CD4-positive, alpha-beta memory T cell (primary cell): ENCODE measurements at places on chromosomes 2 and 18.

DNA sequence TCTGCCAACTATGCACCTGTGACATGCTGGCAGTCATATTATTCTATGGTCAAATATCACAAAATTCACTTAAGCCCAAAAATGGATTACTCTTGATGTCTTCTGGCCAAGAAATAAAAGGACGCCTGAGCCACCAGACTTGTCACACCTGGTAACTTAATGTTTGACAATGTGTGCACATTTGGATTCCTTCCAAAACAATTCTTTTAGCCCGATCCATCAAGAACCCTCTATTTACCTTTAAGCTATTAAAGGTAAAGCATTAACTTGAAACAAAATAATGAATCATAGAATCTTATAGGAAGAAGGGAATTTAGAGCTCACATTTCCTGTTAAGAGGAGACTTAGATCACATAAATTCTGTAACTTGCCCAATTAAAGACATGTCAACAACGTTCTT lies 46.5 kb upstream of the NFU1 start:
- DNase-seq: no peak

DNA sequence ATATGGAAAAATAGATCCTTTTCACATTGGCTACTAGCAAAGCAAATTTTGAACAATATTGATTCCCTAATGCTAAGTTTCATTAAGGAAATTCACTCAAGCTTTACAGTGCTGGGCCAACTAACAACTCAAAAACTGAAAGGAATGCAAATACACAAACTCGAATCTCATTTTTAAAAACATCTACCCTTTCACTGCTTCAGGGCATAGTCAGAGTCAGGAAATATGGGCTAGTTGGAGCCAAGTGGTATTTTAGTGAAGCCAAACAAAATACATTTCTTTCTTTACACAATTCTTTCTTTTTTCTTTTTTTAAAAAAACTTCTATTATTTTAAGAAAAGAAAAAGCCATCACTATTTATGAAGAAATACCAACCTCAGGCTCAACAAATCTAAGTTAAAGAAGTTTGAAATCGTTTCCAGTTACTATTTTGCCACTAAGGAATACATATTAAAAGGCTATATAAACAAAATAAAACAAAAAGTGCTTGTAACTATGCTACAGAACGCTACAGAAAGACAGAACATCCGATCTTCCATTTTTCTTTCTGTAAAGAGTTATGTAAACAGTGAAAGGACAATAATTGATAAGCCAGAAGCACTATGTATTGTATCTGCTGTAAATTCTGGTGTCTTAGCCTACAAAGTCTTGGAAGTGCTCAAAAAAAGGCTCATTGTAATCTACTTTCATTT lies 113.6 kb upstream of the STK17B start:
- no peak for DNase-seq

GRCh38 chr2:200302940-200303727 lies 3.4 kb upstream of the SPATS2L start:
- no peak for DNase-seq

DNA sequence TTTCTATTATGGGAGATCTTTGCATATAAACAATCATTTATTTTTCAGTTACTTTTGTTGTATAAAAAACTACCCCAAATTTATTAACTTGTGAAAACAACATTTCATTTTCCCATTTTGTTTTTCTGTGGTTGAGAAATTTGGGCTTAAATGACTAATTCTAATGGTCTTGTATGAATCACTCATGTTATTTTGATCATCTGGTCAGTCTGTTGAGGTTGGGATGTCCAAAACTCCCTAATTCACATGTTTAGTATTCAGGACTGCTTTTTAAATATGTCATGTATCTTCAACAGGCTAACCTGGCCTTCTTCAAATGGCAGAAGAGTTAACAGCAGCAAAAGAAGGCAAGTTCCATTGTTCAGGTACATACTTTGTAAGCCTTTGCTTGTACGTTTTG lies 788.1 kb downstream of the TRIB2 start:
- DNase-seq: no peak

- no peak for DNase-seq
Observed at GRCh38 chr2:7984693-7985353, 697.0 kb upstream of the ID2 start.

DNA sequence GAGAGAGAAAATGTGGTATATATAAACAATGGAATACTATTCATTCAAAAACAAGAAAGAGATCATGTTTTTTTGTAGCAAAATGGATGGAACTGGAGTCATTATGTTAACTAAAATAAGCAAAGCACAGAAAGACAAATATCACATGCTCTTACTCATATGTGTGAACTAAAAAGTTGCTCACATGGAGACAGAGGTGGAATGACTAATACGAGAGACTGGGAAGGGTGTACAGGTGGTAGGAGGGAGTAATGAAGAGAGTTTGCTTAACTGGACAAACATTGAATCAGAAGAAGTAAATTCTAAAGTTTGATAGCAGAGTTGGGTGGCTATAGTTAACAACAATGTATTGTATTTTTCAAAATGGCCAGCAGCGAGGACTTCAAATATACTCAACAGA lies 1080.7 kb upstream of the CHAC2 start:
- DNase-seq: no peak

GRCh38 chr18:58653814-58654509 lies 17.3 kb upstream of the MALT1 start:
- no peak for DNase-seq

DNA sequence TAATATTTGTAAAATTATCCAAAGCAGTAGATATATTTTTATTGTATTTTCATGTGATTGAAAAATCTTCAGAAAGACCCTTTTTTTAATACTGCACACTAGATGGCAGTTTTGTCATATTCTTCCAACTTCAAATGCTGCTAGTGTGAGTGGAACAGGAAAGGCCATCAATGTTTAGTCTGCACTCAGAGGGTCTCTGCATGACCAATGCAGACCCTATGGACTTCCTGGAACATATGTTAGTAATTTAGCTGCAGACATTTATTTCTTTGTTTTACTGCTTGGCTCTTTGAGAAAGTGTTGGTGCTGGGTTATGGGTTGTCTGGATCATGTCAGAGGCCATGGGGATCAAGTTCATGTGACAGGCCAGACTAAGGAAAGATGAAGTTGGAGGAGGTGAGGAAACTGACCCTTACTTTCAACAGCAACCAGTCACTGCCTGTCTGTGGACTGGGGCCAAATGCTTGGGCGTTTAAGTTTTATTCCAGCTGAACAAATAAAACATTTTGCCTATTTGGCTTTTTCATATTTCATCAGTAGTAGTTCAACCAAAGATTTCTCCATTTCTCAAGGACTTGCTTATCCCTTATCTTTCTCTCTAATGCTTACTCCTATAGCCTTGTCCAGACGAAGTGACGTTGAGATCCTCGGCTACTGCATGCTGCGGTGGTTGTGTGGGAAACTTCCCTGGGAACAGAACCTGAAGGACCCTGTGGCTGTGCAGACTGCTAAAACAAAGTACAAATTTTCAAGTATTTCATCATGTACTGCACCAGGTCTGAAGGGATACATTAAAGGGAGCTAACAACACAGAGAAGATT lies 84.8 kb downstream of the VRK2 start:
- DNase-seq: no peak

GRCh38 chr18:57882465-57882864 lies 79.3 kb upstream of the ATP8B1 start:
- no peak for DNase-seq

DNA sequence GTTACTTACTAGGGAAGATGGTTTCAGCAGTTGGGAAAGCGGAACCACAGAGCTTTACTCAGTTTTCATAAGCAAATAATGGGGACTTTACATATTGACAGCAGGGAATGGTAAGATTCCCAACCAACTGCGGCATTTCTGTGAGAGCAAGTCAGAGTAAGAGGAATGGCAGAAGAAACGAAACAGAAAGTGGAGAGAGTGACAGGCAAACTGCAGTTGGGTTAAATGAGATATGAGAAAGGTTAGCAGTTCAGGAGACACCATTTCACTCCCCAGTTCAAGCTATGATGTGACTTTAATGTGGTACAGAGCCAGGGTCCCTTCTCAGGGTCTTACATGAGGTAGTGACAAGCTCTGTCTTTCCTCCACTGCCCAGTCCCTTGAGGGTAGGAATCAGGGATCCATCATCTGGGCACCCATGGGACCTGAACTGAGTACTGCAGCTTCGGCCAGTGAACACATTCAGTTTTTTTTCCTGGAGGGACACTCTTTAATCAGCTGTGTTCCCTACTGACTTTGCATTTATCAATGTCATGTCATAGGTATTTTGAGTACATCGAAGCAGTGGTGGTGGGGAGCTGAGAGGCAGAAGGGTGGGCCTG lies 33.0 kb upstream of the GREB1 start:
- DNase-seq: no peak

DNA sequence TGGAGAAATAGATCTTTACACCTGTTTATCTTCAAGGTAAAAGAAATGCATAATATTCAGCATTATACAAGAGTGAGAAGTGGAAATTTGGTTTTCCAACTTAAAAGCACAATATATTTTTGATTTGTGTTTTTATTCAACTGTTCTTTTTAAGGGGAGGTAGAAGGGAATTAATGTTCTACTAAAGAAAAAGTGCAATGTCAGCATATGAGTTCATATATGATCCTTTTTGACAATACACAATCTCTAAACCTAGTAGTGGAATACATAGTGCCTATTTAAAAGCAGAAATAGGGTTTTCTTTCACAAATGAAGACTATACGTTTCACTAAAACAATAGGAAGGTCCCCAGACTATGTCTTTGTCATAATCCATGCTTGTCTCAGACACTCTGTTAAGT lies 63.2 kb upstream of the ATP5MC3 start:
- DNase-seq: no peak

DNA sequence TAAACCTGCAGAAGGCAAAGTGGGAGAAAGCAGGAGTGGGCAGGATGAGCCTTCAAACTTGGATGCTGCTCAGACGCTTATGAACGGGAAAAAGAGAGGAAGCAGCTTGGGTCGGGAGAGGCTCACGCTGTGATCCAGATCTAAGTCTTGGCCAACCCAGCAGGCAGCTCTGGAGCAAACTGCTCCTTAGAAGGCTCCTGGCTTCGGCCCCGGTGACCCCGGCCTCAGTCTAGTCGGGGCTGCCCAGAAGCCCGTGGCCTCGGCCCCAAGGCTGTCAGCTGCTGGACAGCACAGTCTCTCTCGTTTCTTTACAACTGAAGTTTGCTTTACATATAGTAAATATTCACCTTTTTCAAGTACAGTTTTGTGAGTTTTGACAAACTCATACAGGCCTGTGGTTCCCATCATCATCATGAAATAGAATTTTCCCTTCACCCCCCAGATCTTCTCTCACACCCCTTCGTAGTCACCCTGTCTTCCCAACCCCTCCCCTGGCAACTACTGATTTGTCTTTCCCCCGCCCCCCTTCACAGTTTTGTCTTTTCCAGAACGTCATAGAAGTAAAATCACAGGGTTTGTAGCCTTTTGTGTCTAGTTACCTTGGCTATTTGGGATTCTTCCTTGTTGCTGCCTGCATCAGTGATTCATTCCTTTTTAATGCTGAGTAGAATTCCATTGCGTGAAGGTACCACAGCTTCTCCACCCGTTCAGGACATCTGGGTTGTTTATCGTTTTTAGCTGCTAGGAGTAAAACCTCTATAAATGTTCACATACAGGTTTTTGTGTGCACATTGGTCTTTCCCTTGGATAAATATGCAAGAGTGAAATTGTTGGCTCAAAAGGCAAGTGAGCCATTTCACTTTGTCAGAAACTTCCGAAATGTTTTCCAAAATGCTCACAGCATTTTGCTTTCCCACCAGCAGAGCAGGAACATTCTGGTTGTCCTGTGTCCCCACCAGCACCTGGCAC lies 35.1 kb downstream of the MYO7B start:
- DNase-seq: no peak

DNA sequence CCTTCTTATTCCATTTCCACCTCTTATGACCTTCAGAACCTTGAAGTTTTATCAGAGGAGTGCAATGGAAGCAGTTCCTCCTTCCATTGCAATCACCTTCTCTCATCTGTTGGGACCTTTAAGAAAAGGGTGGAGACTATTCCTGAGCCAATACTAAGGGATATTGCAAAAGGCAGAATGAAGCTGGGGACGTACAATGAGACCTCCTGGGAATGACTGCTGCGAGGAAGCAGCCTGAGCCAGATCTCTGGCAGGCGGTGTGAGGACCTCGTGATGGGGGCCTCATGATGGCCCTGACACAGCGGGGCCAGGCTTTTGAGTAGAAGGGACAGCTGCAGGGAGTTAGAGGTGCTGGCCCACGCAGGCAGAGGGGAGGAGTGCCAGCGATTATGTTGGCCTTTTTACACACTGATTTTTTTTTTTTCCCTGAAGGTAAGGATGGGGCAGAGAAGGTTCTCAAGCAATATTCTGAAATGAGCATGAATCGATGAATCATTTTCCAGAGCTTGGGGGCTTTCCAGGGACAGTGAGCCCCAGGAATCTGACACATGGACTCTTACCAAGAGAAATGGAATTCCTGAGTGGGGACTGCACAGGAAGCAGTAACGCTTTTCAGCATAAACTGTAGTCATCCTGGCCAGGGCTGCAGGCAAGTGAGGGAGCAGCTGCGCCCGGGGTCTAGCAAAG lies 40.0 kb upstream of the LAPTM4A start:
- no peak for DNase-seq
